ENCODE measurements at places on chromosomes 2 and 18.

DNA sequence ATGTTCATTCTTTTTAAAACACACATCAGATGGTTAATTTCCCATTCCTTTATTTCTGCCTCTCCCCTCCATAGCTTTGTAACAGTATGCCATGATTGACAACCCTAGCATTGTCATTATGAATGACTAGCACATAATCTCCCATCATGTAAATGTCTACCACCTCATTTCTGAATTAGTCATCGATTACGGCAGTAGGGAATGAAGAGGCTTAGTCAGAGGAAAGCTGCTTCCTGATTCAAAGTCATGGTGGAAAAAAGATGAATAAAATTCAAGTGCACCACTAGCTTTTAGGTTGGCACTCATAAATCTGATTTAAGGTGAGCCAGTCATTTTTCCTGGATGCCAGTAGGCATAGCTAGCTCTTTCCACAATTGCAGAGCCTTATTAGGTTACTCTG is 19.1 kb upstream of the ACMSD start:
- no peak for DNase-seq

GRCh38 chr18:25646971-25647370 is 295.0 kb upstream of the ZNF521 start:
- DNase-seq, result no peak

- no peak for DNase-seq
Observed at GRCh38 chr2:33322612-33323011, 153.8 kb upstream of the RASGRP3 start.

- DNase-seq, result no peak
Observed at GRCh38 chr2:204251158-204251997, 293.9 kb upstream of the PARD3B start.

DNA sequence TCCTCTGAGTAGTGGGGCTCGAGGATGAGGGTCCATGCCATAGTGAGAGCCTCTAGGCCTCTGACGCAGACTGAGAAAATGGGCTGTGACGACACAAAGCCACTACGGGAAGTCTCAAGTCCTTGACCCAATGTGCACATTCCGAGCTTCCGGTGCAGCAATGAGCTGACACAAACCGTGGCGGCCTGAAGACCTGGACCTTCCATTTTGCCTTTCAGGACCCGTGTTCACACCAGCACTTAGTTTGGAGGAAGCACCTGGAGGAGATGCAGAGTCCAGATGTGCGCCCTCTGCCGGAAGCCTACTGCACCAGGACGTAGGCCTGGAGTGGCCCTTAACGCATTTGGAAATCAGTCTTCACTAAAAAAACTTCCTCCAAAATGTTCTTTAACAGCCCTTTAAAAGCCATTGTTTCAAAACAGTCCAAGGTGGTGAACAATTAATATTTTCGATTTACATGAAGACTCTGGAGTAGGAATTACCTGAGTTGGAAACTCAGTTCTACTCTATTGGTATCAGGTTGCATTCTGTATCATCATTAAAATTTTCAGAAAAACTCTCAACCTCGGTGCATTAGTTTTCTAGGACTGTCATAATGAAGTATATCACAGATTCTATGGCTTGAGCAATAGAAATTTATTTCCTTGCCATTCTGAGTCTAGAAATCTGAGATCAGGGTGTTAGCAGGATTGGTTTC is 33.9 kb downstream of the BMP10 start:
- no peak for DNase-seq

All from stimulated activated CD8-positive, alpha-beta memory T cell treated with anti-CD3 and anti-CD28 coated beads, Interleukin-15, amount 100 ng/mL, for 24 hours (primary cell).